Bronchial epithelial cell (primary cell): ENCODE measurements at places on chromosomes 2 and 18.

DNA sequence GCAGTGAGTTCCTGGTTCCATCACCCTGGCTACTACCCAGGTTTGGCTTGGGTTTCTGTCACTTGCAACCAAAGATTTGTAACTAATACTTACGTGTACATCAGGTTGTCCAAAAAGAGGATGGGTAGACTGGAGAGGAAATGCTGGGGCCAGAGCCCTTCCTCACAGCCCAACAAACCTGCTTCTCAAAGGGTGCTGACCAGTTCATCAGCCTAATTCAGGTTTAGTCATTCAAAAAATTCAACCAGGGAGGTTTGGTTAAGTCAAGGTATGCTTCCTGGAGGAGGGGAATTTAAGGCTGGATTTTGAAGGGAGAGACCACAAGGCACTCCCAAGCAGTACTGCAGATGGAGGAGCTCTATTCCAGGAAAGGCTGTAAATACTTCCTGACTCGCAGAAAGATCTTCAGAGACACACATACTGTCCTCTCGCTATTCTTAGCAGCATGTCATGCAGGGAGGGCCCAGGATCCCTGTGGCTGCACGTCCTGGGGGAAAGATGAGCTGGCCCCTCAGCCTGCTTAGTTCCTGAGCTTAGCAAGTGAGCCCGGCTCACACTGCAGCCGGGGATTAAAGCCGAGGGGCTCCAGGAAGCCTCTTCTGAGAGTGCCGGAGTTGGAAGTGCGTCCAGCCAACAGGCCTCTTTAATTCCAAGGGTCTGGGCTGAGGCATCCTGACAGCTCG, 40.0 kb upstream of the BIN1 start:
- DNase-seq = no peak

DNA sequence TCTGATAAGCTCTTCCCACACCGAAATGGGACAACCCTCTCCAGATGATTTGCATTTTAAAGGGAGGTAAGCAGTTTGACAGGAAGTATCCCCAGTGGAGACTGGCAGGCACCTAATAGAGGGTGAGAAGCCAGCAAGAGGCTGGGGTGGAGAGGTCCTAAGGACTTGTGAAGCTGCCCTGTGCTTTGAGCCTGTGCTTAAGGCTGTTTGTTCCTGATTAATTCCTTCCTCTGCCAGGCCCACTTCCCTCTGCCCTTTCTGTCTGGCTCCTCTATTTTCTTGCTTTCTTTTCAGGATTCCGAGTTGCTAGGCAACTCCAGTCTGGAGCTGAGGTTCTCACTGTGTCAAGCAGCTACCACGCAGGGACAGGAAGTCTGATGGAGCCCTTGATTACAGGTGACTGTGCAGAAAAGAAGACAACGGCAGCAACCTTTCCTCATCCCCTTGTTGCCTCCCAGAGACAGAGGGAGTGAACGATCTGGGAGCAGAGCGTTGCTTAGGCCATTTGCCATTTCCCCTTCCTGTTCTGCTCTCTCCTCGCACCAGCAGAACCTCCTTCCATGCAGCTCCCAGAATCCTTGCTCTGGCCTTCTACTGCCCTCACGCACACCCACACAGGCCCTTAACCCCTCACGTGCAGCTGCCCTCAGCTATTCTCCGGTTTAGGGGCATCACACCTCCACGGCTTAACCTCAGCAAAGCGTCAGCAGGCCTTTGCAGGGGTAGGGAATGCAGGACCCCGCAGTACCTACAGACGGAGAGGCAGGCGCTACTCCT, 103.6 kb upstream of the CELF4 start:
- DNase-seq = no peak

- DNase-seq = no peak
Measured at GRCh38 chr2:46298272-46298521, 990 bp downstream of the EPAS1 start.

- peak; percentile 17 for DNase-seq
Measured at GRCh38 chr2:174145827-174146226, 102.5 kb downstream of the OLA1 start.

GRCh38 chr2:69195706-69196105, 182.7 kb downstream of the ANTXR1 start:
- DNase-seq = no peak

DNA sequence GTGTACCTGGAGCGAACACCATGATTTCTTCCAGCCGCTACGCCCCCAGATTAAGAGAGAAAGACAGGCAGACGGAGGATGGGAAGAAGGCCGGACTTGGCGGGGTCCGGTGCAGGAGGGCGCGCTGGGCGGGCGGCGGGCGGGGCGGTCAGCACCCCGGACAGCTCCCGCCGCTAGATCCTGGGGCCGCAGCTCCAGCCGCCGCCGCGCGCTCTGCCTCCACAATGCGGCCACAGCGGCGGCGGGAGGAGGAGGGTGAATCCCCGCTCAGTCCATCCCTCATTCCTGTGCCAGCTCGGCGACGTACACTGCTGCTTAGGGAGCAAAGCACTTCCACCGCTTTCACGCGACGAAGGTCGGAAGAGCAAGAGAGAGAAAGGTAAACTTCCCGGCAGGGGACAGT, at the start of gene AKAIN1:
Gene AKAIN1 (minus strand): TSS at position 226 of the 403 bp plus-strand sequence. CDS start 204 bp downstream, at position 22.
- DNase-seq = no peak

- no peak for DNase-seq
Measured at GRCh38 chr2:39606585-39606984, 59.1 kb upstream of the TMEM178A start.

- DNase-seq = no peak
Measured at GRCh38 chr2:241340631-241341163, 15.4 kb upstream of the FARP2 start.

GRCh38 chr2:191867507-191867847, 20.6 kb upstream of the CAVIN2 start:
- DNase-seq = no peak

DNA sequence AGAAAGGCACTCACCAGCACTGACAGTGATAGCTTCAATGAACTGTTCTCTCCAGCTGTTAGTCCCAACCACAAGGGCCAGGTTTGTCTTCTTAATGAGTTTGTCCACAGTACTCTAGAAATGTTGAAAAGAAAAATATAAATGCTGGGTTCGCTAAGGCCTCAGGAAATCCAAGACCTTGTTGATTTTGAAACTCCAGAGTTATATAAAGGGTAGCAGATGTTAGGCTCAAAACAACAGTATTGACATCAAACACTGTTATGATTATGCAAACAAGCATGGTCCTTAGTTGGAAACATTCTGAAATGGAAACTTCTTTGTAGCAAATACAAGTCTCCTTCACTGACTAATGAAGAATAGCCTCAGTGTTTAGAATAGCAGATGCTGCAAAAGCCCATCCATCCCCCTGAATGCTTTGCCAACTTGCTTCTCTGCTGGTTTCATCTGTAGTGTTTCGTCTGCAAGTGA, 291.1 kb downstream of the SLC8A1 start:
- no peak for DNase-seq

DNA sequence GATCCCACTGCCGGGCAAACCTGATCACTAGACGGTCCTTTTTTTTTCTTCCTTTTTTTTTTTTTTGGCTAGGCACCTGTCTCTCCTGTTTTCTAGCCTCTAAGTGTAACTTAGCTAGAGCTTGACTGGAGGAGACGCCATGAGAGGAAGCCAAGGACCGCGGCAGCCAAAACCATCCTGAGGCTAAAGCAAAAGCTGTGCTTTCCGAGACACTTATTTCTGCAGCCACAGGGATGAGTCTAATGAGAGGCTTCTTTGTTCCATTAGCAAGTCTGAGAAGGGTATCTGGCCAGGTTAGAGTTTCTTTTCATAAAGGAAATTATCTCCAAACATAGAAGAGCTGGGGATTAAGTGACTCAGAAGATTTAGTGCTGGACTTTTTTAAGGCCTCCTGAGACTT, 7.3 kb upstream of the CXCR4 start:
- DNase-seq = no peak

GRCh38 chr2:237125967-237126366, 40.3 kb downstream of the COPS8 start:
- no peak for DNase-seq

DNA sequence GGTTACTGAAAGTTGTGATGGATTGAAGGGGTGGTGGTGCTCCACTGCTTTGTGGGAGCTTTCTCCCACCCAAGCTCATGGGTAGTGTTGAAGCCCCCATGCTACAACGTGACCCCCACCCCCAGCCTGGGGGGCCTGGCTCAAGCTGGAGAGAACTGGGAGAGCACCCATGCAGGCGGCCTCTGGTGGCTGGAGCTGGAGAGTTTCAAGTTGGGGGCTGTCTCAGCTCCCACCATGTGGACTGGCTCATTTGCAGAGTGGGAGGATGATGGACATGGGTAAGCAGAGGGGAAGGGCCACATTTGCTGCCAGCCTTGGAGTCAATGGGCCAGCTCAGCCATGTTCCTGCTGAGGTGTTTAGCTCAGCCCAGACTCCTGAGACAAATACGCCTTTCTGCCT, 62.8 kb downstream of the INPP4A start:
- no peak for DNase-seq

- DNase-seq = no peak
Measured at GRCh38 chr18:58303363-58303762, 259.3 kb downstream of the NEDD4L start.

DNA sequence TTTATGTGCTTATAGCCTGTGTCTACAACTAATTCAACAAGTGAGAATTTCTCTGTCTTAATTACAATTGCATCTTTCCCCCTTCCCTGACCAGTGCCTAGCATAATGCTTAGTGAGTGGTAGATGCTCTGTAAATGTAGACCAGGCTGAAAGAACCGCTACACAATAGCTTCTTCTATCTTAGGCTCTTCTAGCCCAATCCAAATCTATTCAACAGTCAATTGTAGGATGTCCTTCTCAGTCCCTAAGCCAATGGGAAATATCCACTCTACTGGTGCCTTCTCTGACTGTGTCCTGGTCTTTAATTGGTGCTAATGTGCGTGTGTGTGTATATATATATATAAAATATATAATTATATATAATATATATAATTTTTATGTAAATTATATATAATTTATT, 34.1 kb upstream of the GCC2 start:
- no peak for DNase-seq

GRCh38 chr2:129748653-129749052, 230.8 kb upstream of the RAB6C start:
- DNase-seq = peak; percentile 69

- DNase-seq = peak; percentile 66
Measured at GRCh38 chr2:211564441-211564840, 974.2 kb downstream of the ERBB4 start.
